ENCODE measurements at places on chromosomes 6 and 20.

GRCh38 chr6:19844689-19845088 lies 7.5 kb downstream of the ID4 start:
- DNase-seq = no peak

- DNase-seq = no peak
These were observed 187.9 kb upstream of the GMDS start for GRCh38 chr6:2433266-2433665.

DNA sequence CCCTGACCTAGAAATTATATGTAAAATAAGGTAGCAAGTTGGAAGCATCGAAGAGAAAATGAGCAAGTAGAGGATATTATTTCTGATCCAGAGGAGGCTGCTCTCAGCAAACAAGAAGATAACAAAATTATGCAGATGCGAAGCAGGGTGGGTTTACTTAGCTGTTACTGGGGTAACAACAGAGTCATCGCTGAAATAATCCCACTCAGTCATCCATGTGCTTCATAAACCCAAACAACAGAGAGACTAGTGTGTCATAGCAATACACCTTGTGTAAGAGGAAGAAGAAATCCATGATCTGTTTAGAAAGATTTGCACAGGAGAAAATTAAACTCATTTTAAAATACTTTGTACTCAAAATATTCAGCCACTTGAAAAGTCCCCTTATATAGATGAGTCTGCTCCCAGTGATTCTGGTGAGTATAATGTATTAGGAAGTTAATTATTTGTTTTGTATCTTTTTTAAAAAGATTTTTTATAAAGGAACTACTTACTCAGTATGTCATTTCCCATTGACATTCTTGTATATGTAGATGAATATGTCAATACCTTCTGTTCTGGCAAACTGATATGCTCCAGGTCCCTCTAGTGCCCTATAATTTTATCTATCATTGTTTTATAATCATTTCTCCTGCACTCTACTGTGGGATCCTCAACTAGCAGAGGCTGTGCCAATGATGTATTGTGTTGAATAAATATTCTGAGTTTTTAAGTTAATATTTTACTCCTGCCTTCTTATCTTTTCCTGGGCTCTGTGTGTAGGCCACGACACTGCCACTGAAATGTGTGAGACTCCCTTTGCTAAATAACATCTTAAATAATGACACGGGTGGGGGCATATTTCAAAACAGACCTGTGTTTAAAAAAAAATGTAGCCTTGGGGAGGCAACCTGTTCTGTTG lies 8.6 kb upstream of the HIVEP2 start:
- DNase-seq = no peak

GRCh38 chr20:53939572-53940359 lies 130.6 kb downstream of the BCAS1 start:
- DNase-seq = peak; percentile 74

DNA sequence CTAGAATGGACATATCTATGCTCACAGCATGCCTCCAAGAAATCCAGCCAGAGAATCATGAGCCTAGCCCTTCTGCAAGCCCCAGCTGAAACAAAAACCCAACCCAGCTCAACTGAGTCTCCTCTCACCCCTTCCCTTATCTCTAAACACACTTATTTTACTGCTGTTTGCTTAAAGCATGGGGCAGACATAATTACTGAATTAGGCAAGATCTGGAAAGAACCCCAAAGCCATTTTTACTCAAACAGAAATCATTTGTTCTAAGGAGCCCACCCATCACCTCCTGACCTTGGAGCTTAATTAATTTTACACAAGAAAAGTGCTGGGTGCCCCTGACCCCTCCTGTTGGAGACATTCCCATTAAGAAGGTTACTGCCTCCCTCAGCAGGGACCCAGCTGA lies 291.6 kb downstream of the MAFB start:
- no peak for DNase-seq

DNA sequence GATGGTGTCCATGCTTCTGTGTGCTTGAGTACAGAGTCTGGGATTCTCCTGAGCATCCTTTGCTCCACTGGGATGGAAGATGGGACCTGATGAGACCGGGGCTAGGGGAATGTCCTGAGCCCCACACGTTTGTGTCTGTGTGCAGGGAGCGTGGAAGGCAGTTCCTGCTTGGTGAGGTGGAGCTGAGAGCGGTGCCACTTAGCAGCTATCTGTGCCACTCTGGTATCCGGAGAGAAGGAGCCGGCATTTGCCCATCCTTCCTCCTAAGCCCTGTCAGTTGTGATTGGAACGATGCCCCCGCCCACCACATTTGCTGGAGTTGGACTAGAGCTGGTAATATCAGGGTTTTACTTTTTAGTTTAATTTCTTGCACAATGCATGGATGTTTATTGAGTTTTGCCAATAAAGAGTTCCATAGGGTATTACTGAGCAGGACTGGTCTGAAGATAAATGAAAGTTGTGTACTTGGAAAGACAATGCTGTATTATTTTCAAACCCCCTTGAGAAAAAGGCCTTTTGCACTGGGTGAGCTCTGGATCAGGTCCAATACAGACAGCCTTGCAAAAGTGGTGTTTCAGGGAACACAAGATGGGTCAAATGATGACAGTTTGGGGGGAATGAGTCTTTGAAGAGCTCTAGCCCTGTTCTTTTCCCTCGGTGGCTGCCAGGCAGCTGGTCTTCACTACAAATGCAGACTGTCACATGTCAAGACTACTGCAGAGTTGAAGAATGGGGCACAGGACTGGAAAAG lies 130.8 kb downstream of the SYCP2 start:
- DNase-seq = no peak

DNA sequence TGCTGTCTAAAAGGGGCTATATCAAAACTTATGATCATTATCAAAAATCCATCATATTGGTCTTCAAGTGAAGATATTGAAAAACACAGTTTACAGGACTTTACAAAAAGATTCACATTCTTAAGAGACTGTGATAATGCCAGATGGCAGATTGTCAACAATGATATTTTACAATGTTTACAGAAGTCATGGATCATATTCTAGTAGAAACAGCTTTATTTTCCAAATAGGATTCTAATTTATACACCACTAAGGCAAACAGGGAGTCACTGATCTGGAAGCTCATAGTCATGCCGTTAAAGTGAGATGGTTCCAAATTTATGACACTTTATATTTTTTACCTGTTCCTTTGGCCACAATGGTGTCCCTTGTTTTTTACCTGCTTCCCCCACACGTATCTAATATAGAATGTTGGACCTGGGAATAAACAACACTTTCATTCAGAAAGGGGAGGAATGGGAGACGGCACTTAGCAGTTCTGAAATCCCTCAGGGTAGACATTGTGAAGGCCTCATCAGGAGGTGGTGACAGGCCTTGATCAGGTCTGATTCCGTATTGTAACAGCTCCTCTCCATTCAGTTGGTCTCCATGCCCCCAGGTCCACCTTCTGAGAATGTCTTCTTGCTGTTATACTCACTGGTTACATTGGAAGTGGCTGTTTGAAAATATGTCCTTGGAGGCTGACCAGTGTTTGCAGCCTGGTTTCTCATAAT lies 228.6 kb downstream of the ADGB start:
- no peak for DNase-seq

DNA sequence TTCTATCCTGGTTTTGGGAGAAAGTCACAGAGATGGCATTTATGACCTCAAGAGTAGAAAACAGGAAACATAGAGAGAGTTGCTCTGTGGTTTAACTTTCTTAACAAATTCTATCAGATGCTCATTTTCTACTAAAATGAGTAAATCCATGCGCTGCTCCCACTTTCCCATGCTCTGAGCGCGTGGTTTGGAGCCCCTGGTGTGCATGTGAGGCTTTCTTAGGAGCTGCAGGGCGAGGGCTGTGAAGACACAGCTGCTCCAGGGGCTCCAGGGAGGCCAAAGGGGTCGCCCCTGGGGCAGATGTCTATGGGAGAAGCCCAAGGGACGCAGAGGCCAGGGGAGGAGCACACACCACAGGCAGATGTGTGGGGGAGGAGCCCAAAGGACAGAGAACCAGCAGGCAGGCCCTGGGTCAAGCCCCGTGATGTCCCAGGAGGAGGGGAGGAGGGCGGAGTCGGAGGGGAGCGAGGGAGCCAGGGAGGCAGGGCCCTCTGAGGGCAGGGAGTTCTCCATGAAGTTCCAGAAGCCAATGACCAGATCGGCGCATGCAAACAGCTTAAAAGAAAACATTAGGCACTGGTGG lies 122.9 kb downstream of the IRF4 start:
- no peak for DNase-seq

GRCh38 chr6:40456390-40457013 lies 130.7 kb downstream of the LRFN2 start:
- no peak for DNase-seq

DNA sequence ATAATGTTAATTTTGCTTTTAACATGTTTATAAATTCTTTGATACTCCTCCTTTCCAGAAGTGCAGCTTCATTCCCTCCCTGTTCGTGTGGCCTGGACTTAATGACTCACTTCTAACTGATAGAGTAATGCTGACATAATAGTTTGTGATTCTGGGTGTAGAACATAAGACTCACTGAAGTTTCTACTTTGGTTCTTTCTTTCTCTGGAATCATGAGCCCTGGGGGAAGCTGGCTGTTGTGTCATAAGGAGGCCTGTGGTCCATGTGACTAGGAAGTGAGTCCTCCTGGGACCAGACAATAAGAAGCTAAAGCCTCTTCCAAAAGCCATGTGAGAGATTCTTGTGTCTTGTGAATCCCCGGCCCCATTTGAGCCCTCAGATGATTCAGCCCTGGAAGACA lies 30.5 kb upstream of the HLA-G start:
- DNase-seq = no peak

DNA sequence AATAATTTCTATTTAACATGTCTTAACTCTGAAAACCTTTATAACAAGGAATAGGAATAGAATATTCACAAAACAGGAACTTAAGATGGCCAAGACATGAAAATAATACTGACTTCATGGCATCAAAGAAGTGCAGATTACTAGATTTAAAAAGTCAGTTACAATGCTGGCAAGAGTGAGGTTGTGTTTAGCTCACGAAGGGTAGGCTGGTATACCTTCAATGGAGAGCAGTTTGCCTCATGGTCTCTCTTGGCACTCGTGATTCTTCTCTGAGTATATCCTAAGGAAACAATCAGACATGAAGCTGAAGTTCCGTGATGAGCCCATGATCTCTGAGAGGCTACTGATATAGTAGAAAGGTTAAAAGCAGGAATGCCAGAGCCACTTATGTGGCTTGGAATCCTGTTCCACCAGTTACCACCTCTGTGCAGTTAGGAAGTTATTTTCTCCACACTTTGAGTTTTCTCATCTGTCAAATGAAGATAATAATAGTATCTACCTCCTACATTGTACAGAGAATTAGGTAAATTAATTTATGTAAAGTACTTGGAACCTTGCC lies 7.2 kb downstream of the NCOA7 start:
- DNase-seq = no peak

DNA sequence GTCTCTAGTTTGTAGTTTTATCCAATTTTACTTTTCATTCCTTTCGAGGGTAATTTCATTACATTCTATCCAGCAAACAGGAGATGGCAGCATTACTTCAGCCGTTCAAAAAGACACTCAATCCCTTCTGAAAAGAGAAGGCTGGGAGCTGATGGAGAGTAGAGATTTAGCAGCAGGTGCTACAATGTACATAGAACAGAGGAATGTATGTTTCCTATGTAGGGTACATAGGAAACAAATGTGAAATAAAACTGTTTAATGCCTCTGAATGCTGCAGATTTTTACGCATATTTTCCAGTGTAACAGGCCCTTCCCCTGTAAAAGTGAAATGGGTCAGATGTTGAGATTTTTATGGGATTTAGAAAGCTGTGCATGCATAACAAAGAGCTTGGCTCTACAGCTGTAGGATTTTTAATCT lies 16.0 kb downstream of the RPS12 start:
- no peak for DNase-seq

DNA sequence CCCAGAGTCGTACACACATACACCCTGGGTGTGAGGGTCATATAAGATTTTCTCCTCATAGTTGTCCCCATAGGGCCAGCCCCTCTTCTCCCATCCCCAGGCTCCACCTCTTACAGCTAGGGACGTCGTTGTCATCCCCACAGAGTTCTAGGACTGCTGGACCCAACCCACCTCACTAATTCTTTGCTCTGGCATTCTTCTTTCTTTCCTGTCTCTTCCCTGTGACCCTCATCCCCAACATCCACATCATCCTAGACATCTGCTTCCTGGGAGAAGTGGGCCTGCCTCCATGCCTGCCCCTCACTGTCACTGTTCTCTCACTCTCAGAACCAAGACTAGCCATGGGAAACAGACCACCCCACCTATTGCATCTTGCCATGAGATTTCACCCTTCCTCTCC lies 1.1 kb downstream of the PSMF1 start:
- no peak for DNase-seq

DNA sequence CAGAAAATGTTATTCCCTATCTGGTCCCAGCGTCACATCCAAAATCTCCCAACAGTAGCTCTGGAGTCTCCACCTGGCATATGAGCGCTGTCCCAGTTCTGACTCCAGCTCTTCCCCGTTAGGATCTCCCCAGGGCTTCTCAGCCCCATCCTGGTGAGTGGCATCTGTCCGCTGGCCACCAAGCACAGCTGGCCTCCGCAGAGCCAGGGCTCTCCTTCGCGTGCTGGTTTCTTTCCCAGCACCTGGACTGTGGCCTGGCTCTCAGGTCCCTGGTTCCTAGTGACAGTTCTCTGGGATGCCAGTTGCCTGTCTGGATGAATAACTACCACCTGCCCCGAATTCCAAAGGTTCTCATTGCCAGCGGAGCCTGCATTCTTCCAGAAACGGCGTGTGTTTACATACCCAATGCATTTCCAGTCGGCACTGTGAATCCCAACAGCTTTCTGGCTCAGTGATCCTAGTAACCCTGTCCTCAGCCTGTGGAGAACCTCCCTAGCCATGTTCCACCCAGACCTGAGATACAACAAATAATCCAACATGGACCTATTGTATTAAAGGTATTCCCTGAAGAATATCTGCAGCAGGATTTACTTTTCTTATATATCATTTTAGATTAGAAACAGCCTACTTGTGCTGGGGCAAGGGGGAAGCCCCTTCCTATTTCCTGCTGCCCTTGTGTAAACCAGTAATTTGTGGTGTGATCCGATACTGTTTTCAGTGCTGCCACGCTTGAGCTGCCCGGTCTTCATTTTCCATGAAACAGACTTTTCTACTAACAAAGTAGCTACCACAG lies 69.9 kb upstream of the PDE10A start:
- no peak for DNase-seq

GRCh38 chr6:34154668-34155447 lies 9.0 kb upstream of the GRM4 start:
- DNase-seq = peak; percentile 59

DNA sequence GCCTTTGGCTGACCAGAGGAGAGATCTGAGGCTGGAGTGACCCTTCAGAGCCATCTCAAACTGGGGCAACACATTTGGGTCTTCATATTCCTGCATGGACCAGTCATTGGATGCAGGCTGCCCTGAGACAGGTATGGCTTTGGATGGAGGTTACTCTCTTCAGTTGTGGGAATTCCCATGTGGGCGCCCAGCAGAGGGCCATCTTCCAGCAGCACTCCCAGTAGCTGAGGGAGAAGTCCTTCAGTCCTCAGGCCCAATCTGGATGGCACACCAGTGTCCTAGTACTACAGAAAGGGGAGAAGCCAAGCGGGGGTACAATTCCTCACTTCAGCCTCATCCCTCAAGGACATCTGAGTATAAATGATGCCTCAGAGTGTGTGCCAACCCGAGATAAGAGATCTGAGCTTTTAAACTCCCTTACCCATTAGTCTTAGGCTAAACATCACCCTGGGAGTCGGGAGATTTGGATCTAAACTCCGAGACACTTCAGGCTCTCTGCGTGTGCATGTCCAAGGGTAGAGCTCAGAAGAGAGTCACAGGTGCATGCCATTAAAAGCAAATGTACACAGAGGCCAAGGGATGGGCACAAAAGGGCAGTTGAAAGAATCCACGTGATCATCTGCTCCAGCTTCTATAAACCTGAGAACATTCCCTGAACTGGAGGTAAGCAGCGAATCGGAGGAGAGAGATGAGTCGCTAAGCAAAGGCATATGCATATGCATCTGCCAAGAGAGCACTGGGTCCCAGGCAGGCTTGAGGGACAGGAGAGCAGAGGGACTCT lies 204.6 kb downstream of the CD83 start:
- DNase-seq = no peak

All from CD4-positive, alpha-beta T cell treated with Interleukin-1 beta for 1 hour (primary cell).